Hepatocyte (in vitro differentiated cells): ENCODE measurements at places on chromosomes 1 and 21. TPM values are rescaled to one million over a fixed set of nuclear protein-coding genes. Genes with fewer than 3 reads are reported as not detected.

Gene CDKN2C
- 2.2 and 3.2 TPM in 2 replicates for polyA plus RNA-seq

Gene PDC
- polyA plus RNA-seq: 0.13 TPM in 1 of 2 replicates, not detected in the other

Gene LCE2C
- not detected in 2 replicates for polyA plus RNA-seq

Gene ESPN
- polyA plus RNA-seq: 48.4 and 65.7 TPM in 2 replicates

Gene RAB7B
- polyA plus RNA-seq: 16.6 and 22.6 TPM in 2 replicates

Gene SIM2
- 0.13 and 0.35 TPM in 2 replicates for polyA plus RNA-seq

Gene PLPPR4
- polyA plus RNA-seq: 0.19 and 0.68 TPM in 2 replicates

Gene ODR4
- 22.3 and 22.8 TPM in 2 replicates for polyA plus RNA-seq

Gene ACTA1
- 0.28 and 1.0 TPM in 2 replicates for polyA plus RNA-seq

Gene CTSE
- polyA plus RNA-seq: 66.7 and 86.0 TPM in 2 replicates

Gene COL16A1
- 90.2 and 116 TPM in 2 replicates for polyA plus RNA-seq

Gene OR6K2
- not detected in 2 replicates for polyA plus RNA-seq

Gene LRRC39
- polyA plus RNA-seq: 0.88 and 1.1 TPM in 2 replicates

Gene ADORA1
- polyA plus RNA-seq: 1.6 and 2.0 TPM in 2 replicates

Gene CFHR4
- polyA plus RNA-seq: 0.21 and 1.2 TPM in 2 replicates

Gene CCDC181
- polyA plus RNA-seq: 0.79 and 1.1 TPM in 2 replicates

Gene SLC6A17
- polyA plus RNA-seq: 0.17 and 0.36 TPM in 2 replicates

Gene DCST2
- 0.40 and 0.47 TPM in 2 replicates for polyA plus RNA-seq

Gene KRTAP7-1
- polyA plus RNA-seq: not detected in 2 replicates

Gene NUAK2
- polyA plus RNA-seq: 20.7 and 22.5 TPM in 2 replicates
